Fibroblast of mammary gland (primary cell): ENCODE measurements at places on chromosomes 7 and 10.

DNA sequence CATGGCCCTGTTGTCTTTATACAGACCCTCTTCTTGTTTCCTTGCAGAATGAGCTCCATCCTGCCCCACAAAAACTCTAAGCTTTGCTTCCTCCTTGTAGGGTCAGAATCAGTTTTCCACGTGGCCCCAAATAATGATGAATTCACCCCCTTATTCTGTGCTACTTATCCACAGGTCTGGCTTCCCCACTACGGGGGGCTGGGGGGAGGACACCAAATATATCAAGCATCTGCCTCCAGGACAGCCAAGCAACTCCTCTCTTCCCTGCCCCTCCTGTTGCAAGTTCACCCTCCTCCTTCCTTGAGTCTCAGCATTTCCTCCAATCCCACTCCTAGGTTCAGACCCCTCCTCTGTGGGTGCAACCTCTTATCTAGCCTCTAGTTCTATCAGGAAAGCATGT, 743.3 kb downstream of the GRID1 start:
- DNase-seq, result no peak

DNA sequence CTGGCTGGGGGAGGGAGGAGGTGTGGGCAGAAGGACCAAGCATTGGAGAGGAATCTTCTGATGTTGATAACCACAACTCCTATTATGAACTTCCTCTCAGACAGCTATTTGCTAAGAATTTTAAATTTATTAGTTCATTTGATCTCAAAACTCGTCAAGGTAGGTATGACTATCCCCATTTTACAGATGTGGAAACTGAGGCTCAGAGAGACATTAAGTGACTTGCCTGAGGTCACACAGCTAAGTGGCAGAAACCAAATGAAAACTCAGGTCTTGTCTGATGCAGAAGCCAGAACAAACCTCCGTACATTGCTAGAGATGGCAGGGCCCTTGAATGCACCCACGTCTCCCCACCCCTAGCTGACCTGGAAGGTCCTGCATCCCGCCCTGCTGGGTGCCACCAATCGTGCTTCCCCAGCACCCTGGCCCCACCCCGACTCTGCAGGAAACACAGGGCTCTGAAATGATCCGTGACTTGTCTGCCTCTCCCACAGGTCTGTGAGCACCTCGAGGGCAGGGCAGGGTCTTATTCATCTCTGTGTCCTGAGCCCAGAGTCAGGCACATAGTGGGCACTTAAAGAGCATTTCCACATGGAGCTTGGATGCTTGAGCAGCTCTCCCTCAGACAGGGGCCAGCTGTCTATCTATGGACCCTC, 5.6 kb upstream of the PALD1 start:
- DNase-seq, result no peak

DNA sequence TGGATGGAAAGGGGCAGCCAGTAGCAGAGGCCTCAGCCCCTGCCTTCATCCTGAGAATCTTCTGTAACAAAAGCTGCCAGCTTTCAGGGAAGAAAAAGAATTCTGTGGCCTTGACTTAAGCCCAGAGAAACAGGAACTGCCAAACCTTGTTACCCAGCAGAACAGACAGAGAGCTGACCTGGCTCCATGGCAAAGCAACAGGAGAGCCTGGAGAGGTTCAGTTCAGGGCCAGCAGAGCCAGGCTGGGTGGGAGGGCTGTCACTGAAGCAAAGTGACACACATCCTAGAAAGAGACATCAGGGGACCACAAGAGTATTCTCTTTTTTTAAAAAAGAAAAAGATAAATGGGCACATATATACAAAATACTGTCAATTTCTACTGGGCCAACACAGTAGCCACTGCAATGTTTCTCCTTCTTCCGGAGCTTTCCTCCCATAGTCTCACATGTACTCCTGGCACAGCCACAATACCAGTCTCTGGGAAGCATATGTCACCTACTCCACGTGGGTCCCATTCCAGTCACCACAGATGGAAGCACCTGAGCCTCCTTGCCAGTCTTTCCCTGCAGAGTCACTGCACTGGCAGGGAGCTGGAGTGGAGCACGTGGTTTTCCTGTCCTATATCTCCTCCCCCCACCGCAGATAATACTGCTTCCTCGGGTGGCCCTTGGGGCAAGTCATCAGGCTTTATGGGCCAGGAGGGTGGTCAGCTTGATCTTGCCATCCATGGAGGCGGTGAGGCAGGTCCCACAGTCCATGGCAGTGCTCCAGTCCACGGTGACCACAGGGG, 15.2 kb upstream of the CYREN start:
- DNase-seq, result no peak

- no peak for DNase-seq
Measured at GRCh38 chr7:73766556-73767229, 3.4 kb downstream of the CLDN3 start.

GRCh38 chr10:30697806-30698205, 68.3 kb upstream of the LYZL2 start:
- DNase-seq, result no peak

GRCh38 chr7:116218051-116218645, 7.8 kb downstream of the TES start:
- DNase-seq, result peak; percentile 88

- DNase-seq, result no peak
Measured at GRCh38 chr10:18540195-18540594, 111.2 kb downstream of the NSUN6 start.

- peak; percentile 63 for DNase-seq
Measured at GRCh38 chr7:81584667-81585066, 185.2 kb downstream of the HGF start.

DNA sequence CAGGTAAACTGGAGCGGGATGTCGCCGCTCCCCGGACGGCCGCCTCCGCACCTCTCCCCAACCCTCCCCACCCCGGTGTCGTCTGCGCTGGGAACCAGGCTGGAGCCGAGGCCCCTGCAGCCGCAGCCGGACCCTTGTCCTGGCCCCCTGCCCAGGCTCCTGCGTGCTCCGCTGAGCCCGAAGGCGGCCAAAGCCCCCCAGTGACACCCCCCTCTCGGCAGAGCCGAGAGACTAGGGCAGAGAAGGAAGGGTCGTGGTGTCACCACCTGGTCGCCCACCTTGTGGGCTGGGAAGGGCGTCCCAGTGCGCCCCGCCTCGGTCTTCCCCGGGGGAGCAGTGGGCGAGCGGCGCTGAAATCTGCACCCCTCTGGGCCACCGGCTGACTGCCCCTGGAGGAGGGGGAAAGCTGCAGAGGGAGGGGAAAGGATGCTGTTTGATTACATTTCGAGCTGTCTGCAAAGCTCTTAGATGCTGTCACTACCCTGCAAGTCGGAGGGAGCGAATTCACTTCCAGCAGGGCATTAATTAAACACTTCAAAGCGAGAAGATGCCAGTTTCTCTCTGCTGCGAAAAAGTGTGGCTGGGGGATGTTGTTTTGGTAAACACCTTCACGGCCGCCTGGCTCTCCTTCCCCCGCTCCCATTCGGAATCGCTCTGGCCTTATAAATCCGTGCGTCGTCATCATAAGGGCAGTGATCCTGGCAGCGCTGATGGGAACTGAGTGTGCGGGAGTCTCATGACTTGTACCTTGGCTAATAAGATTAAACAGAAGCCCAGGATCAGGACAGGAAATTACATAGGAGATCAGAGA, 622 bp downstream of the DYNC1I1 start:
- DNase-seq, result peak; percentile 58
